Melanocyte of skin (primary cell): ENCODE measurements at places on chromosomes 12 and 14. TPM values are rescaled to one million over a fixed set of nuclear protein-coding genes. Genes with fewer than 3 reads are reported as not detected.

WASHC4 gene
- total RNA-seq, result 166 and 216 TPM in 2 replicates

SSTR1 gene
- total RNA-seq, result 0.36 TPM in 1 of 2 replicates, not detected in the other

ASCL1 gene
- total RNA-seq, result under 0.01 TPM in 1 of 2 replicates, not detected in the other

SLC41A2 gene
- total RNA-seq, result 7.9 and 9.8 TPM in 2 replicates

TESPA1 gene
- total RNA-seq, result not detected in 2 replicates

BEGAIN gene
- 0.33 and 0.93 TPM in 2 replicates for total RNA-seq

DIO2 gene
- 1.5 TPM in 1 of 2 replicates, not detected in the other for total RNA-seq

MAP3K9 gene
- total RNA-seq, result 1.1 and 1.7 TPM in 2 replicates

C14orf180 gene
- total RNA-seq, result not detected in 2 replicates

CD163L1 gene
- total RNA-seq, result not detected in 2 replicates

MAP4K5 gene
- total RNA-seq, result 50.9 and 90.5 TPM in 2 replicates

AKAP5 gene
- total RNA-seq, result 0.34 and 0.36 TPM in 2 replicates

ACOT6 gene
- total RNA-seq, result not detected in 2 replicates

CD4 gene
- 1.1 and 1.7 TPM in 2 replicates for total RNA-seq

AHNAK2 gene
- 4.5 and 9.1 TPM in 2 replicates for total RNA-seq

ATL1 gene
- total RNA-seq, result 12.3 and 15.0 TPM in 2 replicates

DPY19L2 gene
- total RNA-seq, result 5.7 and 9.3 TPM in 2 replicates
